ENCODE measurements at places on chromosomes 13 and 19.

DNA sequence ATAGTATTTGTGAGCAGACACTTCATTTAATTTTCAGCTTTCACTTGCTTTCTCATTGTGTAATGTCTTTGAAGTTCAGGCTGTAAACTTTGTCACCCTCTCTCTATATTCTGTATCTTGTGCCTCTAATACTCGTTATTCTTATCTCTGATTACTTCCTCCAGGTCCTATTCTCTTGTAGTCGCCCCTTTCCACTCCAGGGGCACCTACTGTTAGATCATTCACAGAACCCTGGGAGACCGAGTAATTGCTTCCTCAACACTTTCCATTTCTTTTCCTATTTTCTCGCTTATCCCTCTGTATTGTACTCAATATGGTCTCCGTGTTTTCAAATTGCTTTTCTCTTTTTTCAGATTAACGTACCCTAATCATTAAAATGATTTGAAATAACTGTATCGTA lies 93.9 kb upstream of the TDRD3 start:
- DNase-seq: no peak

- DNase-seq: no peak
Observed at GRCh38 chr19:51421229-51422052, 4.0 kb upstream of the SIGLEC10 start.

GRCh38 chr19:46216612-46217011 lies 12.9 kb upstream of the IGFL1 start:
- no peak for DNase-seq

- DNase-seq: no peak
Observed at GRCh38 chr13:90171649-90172048, 1175.8 kb upstream of the MIR17HG start.

- peak; percentile 34 for DNase-seq
Observed at GRCh38 chr19:41616792-41617621, 9.9 kb downstream of the CEACAM4 start.

GRCh38 chr19:14366529-14366928 lies 14.7 kb upstream of the ADGRE5 start:
- peak; percentile 94 for DNase-seq

DNA sequence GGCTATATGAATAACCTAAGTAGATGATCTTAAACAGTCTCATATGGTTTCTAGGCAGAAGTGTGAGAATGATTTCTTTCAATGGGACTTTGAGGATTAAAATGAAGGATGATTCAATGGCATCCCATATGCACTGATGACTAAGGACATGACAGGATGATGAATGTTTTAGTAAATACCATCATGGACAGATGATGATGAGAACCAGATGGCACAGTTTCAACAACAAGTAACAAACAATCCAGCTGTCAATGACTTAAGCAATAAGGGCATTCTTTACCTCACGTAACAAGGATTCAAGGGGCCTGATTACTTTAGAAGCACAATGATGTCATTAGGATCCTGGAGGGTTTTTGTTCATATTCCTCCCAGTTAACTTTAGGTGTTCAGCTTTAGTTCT lies 2678.4 kb downstream of the PCDH9 start:
- DNase-seq: peak; percentile 19

DNA sequence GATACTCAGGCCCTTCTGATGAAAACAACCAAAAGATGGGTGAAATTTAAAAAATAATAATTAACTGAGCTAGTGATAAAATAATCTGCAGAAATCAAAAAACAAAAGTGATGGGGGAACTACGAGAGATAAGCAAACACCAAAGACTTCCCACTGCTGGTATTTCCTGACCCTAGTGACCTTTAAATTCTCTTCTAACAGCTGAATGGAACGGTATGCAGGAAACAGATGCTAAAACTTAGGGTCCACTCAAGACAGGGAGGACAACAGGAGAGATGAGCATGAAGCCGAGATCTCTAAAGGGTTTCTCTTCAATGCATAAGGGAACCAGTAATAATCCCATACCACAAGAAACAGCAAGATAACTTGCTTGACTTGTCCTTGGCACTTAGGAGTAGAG lies 50.8 kb downstream of the USP12 start:
- DNase-seq: no peak

DNA sequence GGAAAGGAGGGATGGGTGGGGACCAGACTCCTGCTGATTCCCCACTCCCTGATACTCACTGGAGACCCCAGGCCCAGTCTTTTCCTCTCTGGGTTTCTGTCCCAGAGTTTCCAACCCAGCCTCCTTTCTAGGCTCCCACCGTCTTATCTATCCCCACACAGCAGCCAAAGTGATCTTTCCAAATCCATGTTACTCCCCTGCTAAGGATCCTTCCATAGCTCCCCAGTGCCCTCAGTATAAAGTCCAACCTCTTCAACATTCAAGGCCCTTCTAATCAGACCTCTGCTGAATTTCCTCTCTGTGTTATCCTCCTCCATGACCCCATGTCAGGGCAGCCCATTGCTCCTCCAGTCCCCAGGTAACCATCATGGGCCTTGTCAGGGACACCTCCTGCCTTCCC lies 1.3 kb upstream of the TGFB1 start:
- DNase-seq: no peak

DNA sequence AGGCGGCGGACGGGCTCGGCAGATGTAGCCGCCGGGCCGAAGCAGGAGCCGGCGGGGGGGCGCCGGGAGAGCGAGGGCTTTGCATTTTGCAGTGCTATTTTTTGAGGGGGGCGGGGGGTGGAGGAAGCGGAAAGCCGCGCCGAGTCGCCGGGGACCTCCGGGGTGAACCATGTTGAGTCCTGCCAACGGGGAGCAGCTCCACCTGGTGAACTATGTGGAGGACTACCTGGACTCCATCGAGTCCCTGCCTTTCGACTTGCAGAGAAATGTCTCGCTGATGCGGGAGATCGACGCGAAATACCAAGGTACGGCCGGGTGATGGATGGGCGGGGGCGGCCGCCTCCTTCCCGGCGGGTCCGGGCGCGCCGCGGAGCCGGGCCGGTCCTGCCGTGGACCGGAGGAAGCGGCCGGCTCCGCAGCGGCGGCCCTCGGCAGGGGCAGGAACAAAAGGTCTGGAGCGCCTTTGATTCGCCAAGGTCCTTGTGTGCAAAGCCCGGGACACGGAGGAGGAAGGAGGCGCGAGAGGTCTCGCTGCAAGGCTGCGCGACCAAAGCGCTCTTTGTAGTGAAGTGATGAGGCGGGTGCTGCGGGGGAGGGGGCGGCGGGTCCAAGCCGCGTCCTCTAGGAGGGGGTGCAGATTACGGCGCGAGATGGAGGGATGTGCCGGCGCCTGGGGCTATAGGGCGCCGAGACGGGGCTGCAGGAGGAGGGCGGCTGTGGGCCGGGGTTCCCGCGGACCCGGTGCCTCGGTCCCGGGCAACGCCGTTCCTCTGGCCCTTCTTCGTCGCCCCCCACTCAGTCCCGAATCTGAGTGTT lies 689 bp downstream of the ING1 start:
- DNase-seq: peak; percentile 29

- no peak for DNase-seq
Observed at GRCh38 chr13:79445968-79446645, 34.8 kb upstream of the NDFIP2 start.

- DNase-seq: no peak
Observed at GRCh38 chr19:4445963-4446703, 11.5 kb downstream of the UBXN6 start.

DNA sequence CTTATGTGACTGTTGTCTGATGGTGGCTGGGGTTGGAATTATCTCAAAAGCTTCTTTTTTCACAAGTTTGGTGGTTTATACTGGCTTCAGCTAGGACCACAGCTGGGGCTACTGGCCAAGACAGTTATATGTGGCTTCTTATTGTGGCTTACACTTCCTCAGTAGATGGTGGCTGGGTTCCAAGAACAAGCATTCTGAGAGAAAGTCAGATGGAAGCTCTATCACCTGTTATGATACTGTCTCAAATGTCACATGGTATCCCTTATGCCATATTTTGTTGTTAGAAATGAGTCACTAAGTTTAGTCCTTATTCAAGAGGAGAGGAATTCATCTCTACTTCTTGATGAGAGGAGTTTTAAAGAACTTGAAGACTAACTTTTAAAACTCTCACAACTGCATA lies 41.6 kb downstream of the NDFIP2 start:
- no peak for DNase-seq

DNA sequence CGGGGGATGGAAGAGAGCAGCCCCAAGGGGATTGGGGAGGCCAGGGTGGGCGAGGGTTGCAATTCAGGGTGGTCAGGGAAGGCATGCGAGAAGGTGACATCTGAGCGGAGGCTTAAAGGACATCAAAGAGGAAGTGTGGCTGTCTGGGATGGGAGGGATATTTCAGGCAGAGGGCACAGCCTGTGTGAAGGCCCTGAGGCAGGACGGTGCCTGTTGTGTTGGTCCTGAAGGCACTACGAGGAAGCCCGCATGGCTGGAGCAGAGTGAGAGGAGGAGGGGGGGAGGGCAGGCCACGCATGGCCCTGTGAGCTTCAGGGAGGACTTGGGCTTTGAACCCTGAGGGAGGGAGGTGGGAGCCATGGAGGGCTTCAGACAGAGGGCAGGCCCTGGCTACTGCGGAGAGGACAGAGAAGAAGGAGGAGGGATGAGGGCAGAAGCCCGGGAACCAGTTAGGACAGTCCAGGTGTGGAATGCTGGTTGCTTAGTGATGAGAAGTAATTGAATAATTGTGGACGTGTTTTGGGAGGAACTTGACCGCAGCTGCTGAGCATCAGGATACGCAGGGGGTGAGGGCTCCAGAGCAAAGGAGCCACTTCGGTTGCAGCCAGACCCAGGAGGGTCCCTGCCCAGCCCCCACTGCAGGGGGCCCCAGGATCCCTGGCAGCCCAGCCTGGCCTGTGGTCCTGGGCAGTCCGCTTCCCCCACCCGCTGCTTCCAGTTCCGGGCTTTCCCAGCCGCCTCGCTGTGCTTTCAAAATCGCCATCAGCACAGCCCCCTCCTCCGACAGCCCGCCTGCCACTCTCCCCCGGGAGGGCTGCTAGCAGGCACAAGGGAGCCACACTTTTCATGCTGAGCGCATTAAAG lies 6.2 kb downstream of the TLE6 start:
- peak; percentile 71 for DNase-seq

DNA sequence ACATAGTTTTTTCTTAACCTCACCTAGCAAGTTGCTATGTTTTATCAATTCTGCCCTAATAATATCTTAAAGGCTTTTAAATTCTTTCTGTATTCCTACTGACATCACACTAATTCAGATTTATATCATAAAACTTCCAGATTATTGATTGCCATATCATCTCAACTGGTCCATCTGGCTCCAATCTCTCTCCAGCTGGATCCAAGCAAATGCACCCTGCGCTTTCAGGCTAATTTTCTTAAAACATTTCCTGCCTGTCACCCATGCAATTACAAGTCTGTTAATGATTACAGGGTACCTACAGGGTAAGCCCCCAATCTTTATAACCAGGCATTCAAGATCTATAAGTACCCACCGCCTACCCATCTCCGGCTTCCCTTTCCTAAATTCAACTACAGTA lies 95.2 kb downstream of the SERP2 start:
- DNase-seq: no peak

DNA sequence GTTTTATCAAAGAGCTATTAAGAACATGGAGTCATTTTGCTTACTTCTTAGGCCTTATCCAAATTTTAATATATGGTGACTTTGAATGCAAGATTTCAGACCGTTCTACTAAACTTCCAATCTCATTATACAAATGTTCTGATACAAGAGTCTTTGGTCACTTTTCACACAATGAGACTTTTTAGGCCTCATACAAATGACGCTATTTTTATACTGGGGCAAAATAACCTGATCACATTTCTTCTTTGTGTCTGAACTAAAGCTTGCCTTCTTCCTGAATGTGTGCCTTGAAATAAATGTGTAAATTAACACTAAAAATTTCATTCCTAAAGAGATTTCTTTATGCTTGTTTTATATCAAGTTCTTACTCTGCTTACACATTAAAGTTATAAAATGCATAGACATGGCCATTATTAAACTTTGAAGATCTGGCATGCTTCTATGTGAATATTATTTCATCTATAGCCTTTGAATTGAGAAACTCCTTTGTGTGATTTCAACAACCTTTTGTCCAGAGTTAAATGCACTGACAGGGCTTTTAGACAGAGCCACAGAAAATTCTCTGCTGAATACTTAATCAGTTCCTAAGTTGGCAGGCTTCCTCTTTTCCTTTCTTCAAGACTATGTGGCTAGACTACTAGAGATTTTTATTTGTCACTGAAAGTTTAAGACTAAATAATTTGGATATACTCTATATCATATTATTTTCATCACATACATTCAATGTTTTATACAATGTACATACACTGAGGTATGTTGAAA lies 86.1 kb downstream of the EDNRB start:
- DNase-seq: no peak

All from RWPE1 (cell line).